ENCODE measurements at places on chromosomes 12 and 14. TPM values are rescaled to one million over a fixed set of nuclear protein-coding genes. Genes with fewer than 3 reads are reported as not detected.

The C12orf42 gene
- 1.9 TPM for polyA plus RNA-seq

The GPR132 gene
- polyA plus RNA-seq: 1.0 TPM

The CD163L1 gene
- 11.3 TPM for polyA plus RNA-seq

- peak; percentile 80 for DNase-seq
Observed at GRCh38 chr12:88580051-88580871, at the start of gene KITLG. KITLG (minus strand) TSS chr12:88580471; CDS start chr12:88580278, 193 bp downstream.

GRCh38 chr12:93127582-93128331, 198.7 kb upstream of the EEA1 start:
- DNase-seq: peak; percentile 62

- no peak for DNase-seq
Observed at GRCh38 chr14:100749967-100750597, 23.4 kb downstream of the DLK1 start.

- DNase-seq: no peak
Observed at GRCh38 chr12:15596174-15596573, 193.0 kb downstream of the EPS8 start.

DNA sequence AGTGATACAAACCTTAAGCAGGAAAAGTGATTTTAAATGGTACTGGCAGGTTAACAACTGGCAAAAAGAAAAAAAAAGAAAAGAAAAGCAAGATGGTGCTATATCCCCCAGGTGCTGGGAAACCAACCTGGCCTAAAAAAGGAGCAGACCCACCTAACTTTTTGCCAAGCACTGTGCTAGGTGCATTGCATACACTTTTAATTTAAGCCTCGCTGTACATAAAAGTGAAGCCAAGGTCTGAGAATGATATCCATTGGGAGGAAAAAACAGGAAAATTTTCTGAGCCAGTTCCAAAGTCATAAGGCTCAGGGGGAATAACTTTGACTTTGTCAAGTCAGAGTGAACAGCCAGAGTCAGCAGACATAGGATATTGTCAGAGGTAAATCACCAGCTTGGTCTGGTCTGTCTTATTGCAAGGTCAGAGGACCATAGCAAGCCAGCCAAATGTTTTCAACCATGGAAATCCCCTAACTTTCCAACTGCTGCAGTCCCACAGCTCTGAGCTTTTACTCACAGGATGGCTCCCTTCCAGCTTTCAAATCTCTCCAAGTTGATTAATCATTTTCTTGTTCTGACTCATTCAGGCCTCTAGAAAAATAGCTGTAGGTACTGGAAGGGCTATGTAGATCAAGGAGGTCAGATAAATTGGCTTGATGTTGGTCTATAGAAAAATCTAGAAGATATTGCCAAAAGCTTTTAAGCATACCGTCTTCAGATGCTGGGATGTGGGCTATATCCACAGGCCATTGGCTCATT, 412.9 kb downstream of the RAD51B start:
- DNase-seq: peak; percentile 95

Measured in muscle of back (tissue), 13 donors.